ENCODE measurements at places on chromosomes 5 and 9. TPM values are rescaled to one million over a fixed set of nuclear protein-coding genes. Genes with fewer than 3 reads are reported as not detected.

Gene ASPN
- total RNA-seq, result not detected

Gene ACTBL2
- not detected for total RNA-seq

Gene IFNA21
- not detected for total RNA-seq

Gene PTGES
- 1.0 TPM for total RNA-seq

Gene SHOC1
- not detected for total RNA-seq

Gene SPATA31D4
- not detected for total RNA-seq

Gene JAKMIP2
- 88.2 TPM for total RNA-seq

Gene SET
- 387 TPM for total RNA-seq

Measured in glutamatergic neuron (in vitro differentiated cells).